Large intestine (tissue), 12 donors: ENCODE measurements at places on chromosomes 1 and 21. TPM values are rescaled to one million over a fixed set of nuclear protein-coding genes. Genes with fewer than 3 reads are reported as not detected.

DNA sequence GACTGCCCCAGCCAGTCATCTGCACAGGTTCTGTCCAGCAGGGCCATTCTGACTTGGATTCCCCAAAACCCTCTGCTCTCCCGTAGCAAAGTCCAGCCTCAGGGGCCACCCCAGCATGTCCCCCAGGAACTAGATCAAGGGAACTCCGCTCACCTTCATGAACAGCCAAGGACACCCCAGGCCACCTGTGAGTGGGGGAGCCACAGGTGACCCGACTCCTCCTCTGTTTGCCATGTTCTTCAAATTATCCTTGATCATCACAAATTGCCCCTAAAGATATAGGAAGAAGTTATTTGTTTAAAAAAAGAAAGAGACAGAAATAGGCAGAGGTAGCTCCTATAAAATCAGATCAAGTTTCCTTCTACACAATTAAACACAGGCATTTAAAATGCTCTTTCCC lies 475.0 kb downstream of the MATN1 start:
- peaks cover 9% of the 10 kb centered on the region for H3K27me3 ChIP-seq
- H3K27ac ChIP-seq: no peak overlapping the region
- H3K4me3 ChIP-seq: no peak overlapping the region
- DNase-seq: no peak
- no peaks in the 10 kb centered on the region for H3K4me1 ChIP-seq

The RIPPLY3 gene
- 0.24 TPM for polyA plus RNA-seq

DNA sequence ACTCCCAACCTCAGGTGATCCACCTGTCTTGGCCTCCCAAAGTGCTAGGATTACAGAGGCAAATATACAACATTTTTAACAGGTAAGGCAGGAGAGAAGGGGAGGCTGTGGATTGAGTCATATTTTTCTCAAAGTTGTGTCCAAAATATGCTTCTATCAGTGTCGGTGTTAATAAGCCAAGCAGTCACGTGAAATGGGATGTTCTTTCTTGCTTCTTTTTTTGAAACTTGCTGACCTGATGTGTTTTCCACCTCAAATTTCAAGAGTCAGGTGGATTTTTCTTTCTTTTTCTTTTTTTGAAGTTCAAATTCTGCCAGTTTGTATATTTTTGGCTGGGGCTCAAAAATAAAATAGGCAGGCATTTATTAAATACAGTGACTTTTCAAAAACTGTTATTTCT lies 91.5 kb downstream of the PCP4 start:
- no peak for DNase-seq
- no peak overlapping the region for H3K4me3 ChIP-seq
- no peaks in the 10 kb centered on the region for H3K36me3 ChIP-seq
- no peaks in the 10 kb centered on the region for H3K4me1 ChIP-seq

- no peak for DNase-seq
- no peaks in the 10 kb centered on the region for H3K4me1 ChIP-seq
- H3K27me3 ChIP-seq: no peaks in the 10 kb centered on the region
- H3K27ac ChIP-seq: no peak overlapping the region
- no peaks in the 10 kb centered on the region for H3K36me3 ChIP-seq
Observed at GRCh38 chr1:234737967-234738314, 128.0 kb upstream of the IRF2BP2 start.

DNA sequence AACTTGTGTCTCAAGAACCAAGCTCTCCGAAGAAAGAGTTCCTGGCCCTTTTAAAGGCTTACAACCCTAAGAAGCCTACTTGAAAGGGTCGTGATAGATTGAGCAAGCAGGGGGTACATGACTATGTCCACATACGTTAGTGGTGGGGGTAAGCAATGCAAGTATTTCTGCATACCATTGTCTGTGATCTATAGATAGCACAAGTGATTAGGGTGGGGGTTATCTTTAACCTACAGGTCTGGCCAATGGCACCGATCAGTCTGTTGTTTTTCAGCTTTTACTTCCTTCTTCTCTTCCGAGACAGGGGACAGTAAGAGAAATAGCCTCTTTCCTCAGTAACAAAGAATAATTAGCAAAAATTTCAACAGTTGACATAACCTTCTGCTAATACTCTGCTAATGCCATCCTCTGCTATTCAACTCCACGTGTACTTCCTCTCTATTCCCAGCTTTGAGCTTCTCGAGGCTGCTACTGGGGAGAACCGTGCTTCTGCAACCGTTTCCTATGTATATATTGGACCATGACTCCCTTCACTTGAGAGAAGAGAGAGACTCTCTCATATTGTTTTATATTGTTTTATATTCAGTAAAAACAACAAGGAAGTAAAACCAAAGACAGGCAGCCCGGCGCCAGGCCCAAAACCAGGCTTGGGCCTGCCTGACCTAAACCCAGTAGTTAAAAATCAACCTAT lies 727.7 kb upstream of the NCAM2 start:
- no peak overlapping the region for H3K4me3 ChIP-seq
- no peak for DNase-seq
- peaks cover 2% of the 10 kb centered on the region for H3K4me1 ChIP-seq
- no peaks in the 10 kb centered on the region for H3K27me3 ChIP-seq

The SLC44A5 gene
- polyA plus RNA-seq: 3.7 TPM

GRCh38 chr1:172273647-172274396 lies 146.7 kb upstream of the C1orf105 start:
- H3K27me3 ChIP-seq: no peaks in the 10 kb centered on the region
- peaks cover 5% of the 10 kb centered on the region for H3K4me1 ChIP-seq
- H3K27ac ChIP-seq: no peak overlapping the region
- DNase-seq: peak; percentile 19

- peak; percentile 36 for DNase-seq
- H3K4me3 ChIP-seq: no peak overlapping the region
- H3K4me1 ChIP-seq: no peaks in the 10 kb centered on the region
- no peaks in the 10 kb centered on the region for H3K36me3 ChIP-seq
- H3K27ac ChIP-seq: no peak overlapping the region
- no peaks in the 10 kb centered on the region for H3K27me3 ChIP-seq
Observed at GRCh38 chr21:19148056-19148455, 744.5 kb upstream of the TMPRSS15 start.

DNA sequence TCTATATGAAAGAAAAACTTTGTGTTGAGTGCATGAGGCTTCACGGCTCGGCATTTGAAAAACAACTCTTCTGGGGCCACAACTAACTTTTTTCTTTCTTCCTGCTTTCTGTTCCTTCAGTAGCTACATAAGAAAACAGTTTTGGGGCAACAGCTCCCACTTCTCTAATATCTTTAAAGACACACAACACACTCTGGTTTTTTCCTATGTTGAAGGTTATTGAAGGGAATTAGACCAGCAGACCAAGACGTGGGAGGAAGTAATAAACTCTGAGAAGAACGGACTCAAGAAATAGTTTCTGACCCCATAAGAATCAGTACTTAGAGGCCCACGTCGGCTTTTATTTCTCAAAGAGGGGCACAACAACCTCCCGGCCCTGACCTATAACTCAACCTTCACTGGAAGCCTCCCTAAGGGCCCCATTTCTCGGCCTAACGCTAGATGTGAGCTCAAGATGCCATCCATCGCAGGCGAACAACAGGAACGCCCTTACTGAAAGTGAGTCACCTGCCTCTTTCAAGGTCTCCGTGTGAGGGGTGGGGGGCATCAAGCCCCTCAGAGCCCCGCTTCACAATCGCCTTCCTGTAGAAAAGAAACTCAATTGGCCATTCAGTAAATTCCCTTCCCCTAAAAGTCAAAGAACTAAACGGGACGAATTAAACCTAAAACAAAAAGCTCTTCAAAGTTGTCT lies 844 bp downstream of the ZMYM6 start:
- H3K27ac ChIP-seq: peak overlapping the region; percentile 93
- peaks cover 4% of the 10 kb centered on the region for H3K4me1 ChIP-seq
- peaks cover 10% of the 10 kb centered on the region for H3K36me3 ChIP-seq

DNA sequence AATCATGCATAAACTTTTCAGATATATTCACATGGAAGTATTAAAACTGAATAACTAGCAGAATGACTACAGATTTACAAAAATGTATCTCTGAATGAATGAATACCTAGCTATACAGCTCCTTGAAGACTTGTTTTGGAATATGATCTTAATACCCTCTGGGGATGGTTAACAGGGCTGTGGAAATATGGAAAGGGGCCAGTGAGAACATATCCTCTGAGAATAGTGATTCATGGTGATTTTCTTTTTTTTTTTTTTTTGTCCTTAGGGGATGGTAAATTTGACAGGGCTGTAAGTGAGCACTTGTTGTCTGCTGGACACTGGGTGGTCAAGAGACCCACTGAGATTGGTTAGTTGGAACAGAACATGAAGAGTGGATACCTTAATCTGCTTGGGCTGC lies 80.7 kb upstream of the HP1BP3 start:
- H3K27me3 ChIP-seq: no peaks in the 10 kb centered on the region
- no peaks in the 10 kb centered on the region for H3K4me1 ChIP-seq
- DNase-seq: no peak
- H3K4me3 ChIP-seq: no peak overlapping the region
- H3K36me3 ChIP-seq: peaks cover 19% of the 10 kb centered on the region
- no peak overlapping the region for H3K27ac ChIP-seq

The LDLRAD2 gene
- 2.5 TPM for polyA plus RNA-seq

GRCh38 chr1:30599721-30600120 lies 123.7 kb downstream of the MATN1 start:
- no peak overlapping the region for H3K27ac ChIP-seq
- H3K27me3 ChIP-seq: peaks cover 7% of the 10 kb centered on the region
- no peaks in the 10 kb centered on the region for H3K36me3 ChIP-seq
